Kasumi-1 (cell line): ENCODE measurements at places on chromosomes 1 and 21.
A peak's percentile ranks its signal among the peaks of the same experiment; 100 is the strongest.

- no peak for DNase-seq
These were observed 30.5 kb upstream of the THEM4 start for GRCh38 chr1:151939779-151940178.

DNA sequence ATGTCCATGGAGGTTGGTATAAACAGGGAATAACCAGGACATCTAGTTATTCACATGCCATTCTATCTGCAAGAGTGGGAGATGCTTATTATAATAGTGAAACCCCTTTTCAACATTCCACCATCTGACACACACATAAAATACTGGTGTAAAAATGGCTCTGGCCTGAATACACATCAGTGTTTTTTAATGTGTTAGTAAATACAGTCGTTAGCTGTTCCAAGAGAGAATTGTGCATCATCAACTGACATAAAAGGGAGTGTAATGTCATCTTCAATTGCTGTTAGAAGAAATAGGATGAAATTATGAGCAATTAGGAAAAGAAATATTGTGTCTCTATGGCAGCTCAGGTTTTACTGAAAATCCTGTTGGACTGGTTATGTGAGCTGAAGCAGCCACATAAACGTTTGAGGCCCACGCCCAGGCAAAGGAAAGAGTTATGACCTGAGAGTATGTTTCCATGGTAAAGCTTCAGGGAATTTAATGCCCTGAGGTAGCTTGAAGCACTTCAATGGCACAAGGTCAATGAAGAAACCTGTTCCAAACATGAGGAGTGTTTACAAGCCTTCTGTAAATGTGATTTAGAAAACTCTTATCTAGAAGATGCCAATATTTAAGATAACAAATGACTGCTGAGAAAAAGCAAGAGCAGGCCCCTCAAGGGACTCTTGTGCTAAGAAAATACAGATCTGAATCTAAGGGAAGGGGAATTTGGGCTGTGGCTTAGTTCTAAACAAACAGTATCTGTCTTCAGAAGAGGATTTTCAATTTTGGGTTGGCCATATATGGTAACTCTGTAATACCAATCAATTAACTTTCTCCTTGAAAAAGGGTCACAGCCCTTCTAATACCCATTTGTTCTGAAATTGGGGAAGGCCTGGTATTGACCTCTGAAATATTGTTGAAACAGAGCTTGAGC lies 384.3 kb downstream of the SEC16B start:
- DNase-seq = no peak

- no peak for DNase-seq
These were observed 14.1 kb downstream of the ROR1 start for GRCh38 chr1:63787875-63788274.

DNA sequence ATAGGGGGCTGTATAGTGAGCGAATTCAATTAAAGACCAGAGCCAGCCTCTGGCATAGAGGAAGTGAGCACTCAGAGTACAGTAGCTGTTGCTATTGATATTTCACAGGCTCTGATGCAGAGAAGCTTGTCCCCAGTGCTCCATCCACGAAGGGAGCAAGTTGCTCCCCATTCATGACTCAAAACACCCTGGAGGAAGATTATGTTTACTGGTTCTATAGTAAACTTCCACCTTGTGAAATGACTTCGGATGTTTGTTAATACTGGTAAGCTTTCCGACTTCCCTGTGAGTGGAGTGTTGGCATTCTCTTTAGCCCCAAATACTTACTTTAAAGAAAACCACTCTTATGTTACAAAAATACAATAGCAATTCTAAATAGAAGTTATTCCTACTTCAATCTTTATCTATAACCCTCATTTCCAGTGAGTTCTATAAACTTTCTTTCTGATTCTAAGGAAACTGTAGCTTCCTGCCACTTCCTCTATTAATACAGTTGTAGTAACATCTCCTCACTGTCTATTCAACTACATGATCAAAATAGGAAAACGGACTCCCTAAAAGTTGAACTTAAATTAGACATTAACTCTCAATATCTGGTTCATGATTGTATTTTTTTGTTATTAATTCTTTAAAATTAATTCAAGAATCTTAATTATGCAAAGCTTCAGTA lies 46.4 kb downstream of the ZNF281 start:
- peak; percentile 66 for DNase-seq

GRCh38 chr1:58502519-58502918 lies 44.0 kb downstream of the OMA1 start:
- DNase-seq = no peak

DNA sequence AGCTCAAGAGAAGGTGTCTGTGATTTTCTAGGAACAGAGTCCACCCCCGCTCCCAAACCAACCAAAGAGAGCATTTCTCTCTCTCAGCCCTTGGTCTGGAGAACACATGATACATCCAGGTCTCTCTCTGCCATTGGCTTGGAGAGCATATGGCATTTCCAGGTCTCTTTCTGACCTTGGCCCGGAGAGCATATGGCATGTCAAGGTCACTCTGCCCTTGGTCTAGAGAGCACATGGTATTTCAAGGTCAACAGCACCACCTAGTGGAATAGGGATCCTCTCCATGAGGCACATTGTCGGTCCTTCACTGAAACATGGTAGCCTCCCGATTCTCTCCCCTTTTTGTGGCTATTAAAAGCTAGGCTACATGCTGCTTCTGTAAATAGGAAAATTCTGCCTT lies 437.7 kb upstream of the OLFM3 start:
- peak; percentile 35 for DNase-seq

- DNase-seq = no peak
These were observed 30.2 kb downstream of the RUNX3 start for GRCh38 chr1:24899581-24900485.

GRCh38 chr21:23111070-23111600 lies 2112.9 kb downstream of the NCAM2 start:
- DNase-seq = no peak

DNA sequence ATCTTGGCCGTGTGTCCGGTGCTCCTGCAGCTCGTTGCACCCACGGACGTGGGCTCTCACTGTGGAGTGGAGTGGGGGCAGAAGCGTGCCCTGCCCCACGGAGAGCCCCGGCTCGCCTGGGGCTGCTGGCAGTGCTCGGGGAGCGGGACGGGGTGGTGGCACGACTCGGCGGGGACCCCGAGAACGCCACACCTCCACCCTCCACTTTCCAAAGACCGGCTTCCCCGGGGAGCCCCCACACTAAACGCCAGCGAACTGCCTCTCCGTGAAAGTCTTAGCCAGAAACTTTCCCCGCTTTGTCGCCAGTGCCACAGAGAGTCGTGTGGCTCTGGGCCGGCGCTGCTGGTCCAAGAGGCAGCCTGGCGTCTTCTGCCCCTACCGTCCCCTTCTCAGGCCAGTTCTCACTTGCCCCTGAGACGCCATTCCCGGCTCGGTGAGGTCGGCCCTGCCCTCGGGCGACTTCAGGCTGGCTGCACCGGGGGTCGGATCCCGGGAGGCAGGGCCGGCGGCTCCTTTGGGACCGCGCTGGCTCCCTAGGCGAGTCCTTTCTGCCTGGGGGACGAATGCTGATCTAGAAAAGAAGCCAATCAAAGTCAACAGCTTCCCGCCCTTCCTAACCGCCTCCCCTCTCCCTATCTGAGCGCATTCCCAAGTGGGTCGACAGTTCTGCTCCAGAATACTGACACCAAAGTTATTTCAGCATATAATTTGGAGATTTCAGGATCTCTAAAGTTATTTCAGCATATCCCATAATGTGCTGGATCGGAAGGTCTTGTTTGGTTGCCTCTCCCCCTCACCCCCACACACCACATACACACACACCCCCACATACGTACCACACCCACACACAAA lies 2.6 kb upstream of the SAMD13 start:
- DNase-seq = peak; percentile 70

DNA sequence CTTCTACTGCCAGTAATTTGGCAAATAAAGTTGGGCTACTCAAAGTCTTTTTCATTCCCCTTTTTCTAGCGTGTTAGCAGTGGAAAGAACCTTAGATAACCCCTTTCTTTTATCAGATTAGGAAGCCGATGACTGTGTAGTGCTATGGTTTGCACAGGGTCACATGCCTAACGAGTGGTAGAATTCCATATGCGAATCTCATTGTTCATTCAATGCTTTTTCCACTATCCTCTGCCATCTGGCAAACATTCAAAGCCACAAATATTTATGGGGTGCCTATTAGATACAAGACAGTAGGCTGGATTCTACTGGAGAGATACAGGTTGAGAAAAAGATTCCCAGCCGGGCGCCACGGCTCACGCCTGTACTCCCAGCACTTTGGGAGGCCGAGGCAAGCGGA lies 14.9 kb upstream of the IER5 start:
- DNase-seq = no peak

GRCh38 chr1:228445843-228446650 lies 29.4 kb upstream of the TRIM17 start:
- no peak for DNase-seq

GRCh38 chr21:41369105-41369919 lies 7.5 kb downstream of the MX2 start:
- DNase-seq = no peak

DNA sequence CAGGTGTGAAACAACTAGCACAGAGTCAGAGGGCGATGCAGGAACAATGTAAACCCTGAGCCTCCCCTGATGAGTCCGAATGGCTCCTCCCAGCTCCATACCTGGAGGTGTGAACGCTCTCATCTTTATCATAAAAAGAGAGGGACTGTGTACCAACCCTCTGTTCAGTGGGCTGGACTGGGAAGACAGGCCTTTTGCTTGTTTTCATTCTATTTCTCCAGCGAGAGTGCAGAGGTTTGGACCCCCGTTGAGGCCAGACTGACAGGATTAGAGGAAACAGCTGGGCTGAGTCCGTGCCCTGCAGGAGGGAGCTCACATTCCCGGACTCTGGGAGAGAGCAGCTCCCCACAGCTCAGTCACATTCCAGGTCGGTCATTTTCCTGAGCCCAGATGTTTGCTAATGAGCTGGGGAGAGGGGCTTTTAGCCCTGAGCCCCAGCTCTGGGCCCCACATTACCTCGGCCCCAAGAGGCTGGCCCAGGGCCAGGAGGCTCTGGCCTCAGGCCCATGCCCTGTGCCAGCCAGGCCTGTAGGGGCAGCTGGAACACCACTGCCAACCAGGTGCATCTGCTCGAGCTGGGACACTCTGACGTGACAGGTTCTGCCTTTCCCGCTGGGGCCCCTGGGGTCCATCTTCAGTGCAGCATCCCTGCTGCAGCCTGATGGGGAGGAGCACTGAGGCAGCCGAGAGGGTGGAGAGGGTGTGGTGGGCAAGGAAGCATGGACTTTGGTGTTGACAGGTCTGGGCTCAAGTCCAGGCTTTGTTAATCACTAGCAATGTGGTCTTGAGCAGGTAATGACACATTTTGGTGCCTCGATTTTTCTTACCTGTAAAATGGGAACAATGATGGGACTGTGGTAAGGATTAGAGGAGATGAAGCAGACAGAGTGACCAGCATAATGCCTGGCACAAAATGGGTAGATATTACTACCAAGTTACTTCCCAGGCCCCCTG lies 3.5 kb upstream of the NBL1 start:
- DNase-seq = no peak

DNA sequence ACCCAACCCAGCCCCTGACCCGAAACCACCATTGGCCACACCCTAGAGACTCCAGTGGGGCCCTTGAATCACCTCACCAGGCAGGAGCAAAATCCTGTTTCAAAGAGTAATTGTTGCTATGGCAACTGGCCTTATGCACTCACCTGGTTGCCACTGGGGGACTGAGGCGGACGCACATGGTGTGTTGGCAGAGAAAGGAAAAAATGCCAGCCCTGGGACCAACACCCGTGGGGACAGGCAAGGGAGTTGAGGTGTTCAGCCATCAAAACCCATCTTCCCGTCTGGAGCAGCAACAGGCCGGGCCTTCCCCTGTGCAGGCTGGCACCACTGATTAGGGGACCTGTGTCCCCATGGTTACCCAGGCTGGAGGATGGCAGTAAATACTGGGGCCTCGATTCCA lies 395.8 kb upstream of the VAMP3 start:
- no peak for DNase-seq

- no peak for DNase-seq
These were observed 112.1 kb downstream of the ST6GALNAC3 start for GRCh38 chr1:76186554-76187170.

GRCh38 chr1:2322065-2322571 lies 69.2 kb downstream of the MORN1 start:
- no peak for DNase-seq

DNA sequence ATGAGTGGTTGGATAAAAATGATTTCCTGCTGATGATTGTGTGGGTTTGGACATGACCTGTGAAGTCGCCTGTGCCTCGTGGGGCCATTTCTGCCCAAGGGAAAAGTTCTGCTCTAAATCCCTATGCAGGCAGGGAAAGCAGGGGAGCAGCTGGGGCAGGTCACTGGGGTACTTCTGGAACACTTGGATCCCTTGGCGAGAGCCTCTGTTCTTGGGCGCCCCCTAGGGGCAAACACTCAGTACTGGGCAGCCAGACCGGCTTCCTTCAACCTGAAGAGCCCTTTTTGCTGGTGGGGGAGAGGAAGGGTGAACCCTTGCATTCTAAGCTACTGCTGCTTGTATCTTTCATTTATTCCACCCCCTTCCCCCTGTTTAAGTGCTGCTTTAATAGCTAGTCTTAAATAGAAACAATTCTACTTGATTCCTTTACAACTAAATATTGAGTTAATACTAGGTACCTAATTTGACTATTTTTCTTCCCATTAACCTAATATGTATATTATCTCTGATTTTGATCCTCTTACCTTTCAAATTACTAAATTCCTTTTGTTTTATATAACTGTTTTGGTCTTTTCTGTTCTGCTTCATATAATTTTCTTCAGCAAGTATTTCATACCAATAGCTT lies 5.1 kb upstream of the CLEC20A start:
- peak; percentile 75 for DNase-seq

DNA sequence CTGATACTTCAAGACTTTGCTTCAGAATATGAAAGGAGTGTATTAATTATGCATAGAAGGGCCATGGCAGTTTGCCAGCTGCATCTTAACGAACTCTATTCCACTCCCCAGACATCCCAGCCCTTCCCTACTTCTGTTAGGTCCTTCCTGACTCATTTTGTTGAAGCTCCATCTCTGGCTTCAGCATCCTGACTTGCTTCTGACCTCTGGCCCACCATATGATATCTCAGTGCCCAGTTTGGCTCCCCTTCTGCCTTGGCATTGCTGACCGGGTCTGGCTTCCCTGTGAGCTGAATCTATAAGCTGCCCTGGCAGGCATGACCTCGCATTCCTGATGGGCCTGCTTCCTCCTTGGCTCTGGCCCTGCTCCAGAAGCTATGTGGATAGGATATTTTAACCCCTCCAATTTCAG lies 27.6 kb upstream of the ARHGAP29 start:
- no peak for DNase-seq

GRCh38 chr1:48853006-48853405 lies 76.3 kb upstream of the BEND5 start:
- DNase-seq = no peak

- DNase-seq = no peak
These were observed 48.9 kb downstream of the PRKCZ start for GRCh38 chr1:2098839-2099785.

GRCh38 chr1:116568662-116569380 lies 2.0 kb downstream of the CD58 start:
- no peak for DNase-seq

DNA sequence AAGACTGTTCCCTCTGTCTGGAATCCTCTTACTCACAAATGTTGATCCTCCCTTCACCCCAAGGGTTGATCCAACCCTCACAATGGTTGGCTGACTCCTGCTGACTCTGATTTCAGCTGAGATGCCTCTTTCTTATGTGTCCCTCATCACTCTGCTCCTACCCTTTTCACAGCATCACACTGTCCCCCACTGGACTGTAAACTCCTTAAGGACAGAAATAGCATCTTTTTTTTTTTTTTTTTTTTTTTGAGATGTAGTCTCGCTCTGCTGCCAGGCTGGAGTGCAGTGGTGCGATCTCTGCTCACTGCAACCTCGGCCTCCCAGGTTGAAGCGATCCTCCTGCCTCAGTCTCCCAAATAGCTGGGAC lies 97.9 kb upstream of the SYT6 start:
- DNase-seq = no peak
